ENCODE measurements at places on chromosomes 5 and 9.
A peak's percentile ranks its signal among the peaks of the same experiment; 100 is the strongest.

GRCh38 chr5:9865574-9865973 lies 235.4 kb upstream of the TAS2R1 start:
- DNase-seq = no peak

GRCh38 chr5:126104951-126105350 lies 318.3 kb upstream of the GRAMD2B start:
- no peak for DNase-seq

GRCh38 chr5:116980581-116980980 lies 406.0 kb upstream of the SEMA6A start:
- DNase-seq = no peak

DNA sequence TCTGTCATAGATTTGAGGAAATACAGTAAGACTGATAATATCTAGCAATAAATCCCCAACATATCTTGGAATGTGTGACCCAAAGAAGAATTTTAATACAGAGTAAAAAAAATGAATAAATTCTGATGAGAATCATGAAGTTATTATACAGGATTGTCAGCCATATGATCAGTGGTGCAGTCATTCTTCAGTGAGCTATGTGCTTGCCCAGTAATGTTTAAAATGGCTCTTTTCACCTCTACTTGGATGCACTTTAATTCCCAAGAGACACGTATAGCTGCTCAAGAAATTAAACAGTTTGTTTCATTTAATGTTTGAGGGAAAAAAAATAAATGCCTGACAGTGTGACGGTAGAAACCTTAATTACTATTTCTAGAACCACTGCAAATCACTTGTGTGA lies 215.3 kb upstream of the FAM174A start:
- DNase-seq = no peak

GRCh38 chr9:129209109-129209508 lies 31.0 kb upstream of the IER5L start:
- no peak for DNase-seq

GRCh38 chr5:168404365-168404764 lies 81.9 kb upstream of the RARS1 start:
- no peak for DNase-seq

GRCh38 chr5:124905256-124906130 lies 159.1 kb upstream of the ZNF608 start:
- DNase-seq = no peak

DNA sequence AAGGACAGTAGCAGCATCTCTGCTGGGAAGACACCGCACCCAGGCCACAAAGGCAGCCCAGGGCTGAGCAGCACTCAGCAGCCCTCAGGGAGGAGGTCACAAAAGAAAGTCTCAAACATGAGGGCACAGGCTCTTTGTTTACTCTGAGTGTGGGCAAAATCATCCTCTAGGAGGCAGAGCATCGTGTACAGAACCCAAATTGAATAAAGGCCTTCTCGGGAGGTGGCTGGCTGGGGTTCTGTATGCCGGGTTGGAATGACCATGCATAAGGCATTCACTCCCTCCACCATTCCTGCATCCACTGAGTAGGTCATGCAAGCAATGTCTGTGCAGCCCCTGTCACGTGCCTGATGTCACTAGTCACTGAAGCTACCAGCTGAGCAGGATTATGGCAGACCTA lies 412.8 kb downstream of the SPOCK1 start:
- no peak for DNase-seq

- DNase-seq = no peak
These were observed 17.4 kb downstream of the EGR1 start for GRCh38 chr5:138482638-138483037.

DNA sequence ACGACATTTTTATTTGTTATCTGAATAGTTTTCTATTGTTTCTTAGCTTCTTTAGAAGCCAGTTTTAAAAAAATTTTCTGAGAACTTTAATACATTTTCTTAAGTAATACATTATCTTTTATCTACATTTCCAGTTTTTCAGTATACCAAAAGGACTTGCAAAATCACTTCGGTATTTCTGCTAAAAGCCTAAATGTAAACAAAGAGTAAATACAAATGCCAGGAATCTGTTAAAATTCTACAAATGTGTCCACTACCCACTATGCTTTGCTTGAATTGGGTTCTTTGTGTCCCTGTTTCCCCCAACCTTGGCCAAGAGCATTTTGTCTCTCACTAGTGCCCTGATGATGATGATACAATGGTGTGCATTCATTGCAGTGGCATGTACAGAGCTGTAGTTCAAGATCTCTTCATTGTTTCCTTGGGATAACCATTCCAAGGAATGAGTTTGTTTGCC lies 611.2 kb downstream of the NR2F1-AS1 start:
- no peak for DNase-seq

GRCh38 chr5:168654211-168654721 lies 75.1 kb upstream of the PANK3 start:
- DNase-seq = no peak

DNA sequence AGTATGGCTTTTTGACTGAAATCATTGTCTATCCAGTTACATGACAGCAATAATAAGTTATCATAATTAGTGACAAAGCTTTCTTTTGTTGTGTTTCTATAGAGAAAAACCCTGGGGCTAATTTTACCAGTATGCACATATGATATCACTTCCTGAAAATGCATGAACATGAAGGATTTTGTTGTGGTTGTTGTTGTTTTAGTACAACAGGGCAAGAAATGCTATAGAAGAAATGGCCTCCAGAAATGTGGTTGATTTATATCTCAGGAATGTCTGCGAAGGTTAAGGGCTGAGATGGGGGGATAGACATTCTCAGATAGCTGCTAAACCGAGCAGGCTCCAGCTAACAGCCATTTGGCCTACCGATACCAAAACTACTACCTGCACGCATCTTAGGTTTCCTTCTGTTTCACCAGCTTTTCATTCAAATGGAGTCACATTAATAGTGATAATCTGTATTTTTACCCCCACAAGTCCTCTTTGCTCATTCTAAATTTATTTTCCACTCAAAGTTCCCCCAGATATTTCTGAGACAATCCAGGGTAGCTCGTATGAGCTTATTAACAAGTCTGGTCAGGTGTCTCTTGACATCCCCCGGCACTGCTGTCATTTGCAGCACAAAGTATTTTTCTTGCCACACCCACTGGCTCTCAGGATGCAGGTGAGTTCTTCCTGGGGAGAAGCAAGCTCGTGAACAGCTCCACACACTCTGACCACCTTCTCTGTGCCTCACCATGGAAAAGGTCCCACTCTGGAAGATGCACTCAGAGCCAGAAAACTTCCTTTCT lies 232.4 kb upstream of the GAS1 start:
- no peak for DNase-seq

DNA sequence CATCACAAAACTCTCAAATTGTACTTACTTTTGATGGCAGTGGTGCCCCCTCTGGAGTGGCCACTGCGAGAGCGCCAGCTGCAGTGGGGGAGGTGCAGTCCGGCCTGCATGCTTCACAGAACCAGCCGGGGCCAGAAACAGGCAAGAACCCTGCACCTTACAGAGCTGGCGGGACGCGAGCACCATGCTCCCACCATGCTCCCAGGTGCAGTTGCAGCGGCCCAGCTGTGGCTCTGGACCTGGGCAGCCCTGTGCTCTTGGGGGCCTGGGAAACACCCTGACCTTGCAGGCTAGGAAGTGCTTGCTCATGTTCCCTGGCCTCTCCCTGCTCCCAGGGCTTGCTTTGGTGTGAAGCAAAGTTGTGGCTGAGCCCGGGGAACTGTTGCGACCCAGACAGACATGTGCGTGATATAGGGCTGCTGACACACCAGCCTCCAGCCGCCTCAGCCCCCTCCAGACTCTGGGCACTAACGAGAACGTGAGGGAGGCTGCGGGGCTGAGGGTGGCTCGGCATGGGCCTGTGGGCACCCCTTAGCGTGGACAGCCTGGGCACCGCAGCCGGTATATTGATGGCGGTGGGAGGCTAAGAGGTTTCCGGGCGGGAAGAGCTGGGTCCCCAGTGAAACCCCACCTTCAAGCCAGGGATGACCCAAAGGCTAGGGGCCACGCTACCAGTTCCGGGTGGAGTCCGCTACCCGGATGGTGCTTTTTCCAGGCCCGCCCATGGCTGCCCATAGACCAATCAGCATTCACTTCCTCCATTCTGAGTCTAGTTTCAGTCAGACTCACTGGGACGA lies 1809.9 kb upstream of the ACO1 start:
- no peak for DNase-seq

- DNase-seq = no peak
These were observed 41.9 kb downstream of the NEK6 start for GRCh38 chr9:124299515-124300090.

DNA sequence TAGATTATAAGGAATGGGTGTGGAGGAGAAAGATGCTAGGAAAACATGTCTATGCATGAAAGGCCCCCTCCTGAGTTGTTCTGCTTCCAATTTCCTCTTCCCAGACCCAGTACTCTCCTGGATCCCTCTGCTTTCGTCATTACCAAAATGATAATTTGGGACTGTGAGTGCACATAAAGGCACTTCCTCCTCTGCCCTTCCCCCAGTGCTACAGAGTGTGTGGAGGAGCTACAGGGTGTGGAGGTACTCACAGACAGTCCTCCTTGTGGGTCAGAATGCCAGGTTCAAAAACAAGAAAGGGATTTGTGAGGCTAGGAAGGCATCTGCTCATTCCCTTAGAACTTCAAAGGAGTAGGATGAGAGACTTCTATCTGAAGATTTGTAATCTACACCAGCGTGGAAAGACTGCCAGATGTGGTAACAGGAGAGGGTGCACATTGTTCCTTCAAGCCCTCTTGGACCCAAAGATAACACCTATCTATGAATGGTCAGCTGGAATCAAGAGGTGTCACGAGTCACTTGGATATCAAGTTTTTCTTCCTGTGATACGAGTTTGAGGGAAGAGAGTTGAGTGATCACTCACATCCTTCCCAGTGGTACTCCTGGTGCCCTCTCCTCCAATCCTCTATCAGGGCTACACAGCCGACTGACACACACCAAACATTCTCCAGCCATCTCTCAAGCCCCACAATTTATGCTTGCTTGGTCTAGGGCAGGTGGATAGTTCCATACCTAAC lies 201.1 kb downstream of the EPB41L4A start:
- no peak for DNase-seq

GRCh38 chr5:138884094-138884493 lies 9.0 kb upstream of the LRRTM2 start:
- DNase-seq = no peak

- DNase-seq = no peak
These were observed 71.3 kb downstream of the PSAT1 start for GRCh38 chr9:78368236-78368635.

DNA sequence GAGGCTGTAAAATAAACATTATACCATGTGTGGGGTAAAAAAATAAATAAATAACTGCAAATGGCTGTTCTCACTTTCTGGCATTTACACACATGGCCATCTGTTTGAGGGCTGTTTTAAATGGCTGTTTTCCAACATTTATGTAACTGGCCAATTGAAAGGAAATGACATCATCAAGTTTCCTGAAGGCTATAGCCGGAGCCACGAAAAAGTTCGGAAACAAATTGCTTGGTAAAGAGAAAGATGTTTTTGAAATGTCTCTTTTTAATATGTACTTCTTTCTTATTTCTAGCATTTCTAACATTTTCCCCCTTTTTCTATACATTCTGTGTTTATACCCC lies 95.4 kb upstream of the DAB2 start:
- no peak for DNase-seq

- no peak for DNase-seq
These were observed 634.9 kb upstream of the SEMA6A start for GRCh38 chr5:117209479-117209878.

DNA sequence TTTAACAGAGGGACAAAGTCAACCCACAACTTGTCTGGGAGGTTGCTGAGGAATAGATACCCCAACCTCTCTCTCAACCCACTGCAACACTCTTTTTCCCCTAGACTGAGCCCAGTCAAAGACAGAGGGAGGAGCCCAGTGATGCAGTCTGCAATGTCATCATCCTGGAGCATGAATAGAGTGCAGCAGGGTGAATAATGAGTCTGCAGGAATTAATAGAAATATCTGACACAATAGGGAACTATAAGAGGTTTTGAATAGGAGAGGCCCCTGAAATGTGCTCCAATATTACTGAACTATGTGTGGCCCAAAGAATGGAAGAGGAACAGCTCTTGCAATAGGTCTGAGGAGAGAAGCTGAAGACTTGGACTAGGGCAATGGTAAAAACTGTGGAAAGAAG lies 59.1 kb downstream of the PDCD1LG2 start:
- no peak for DNase-seq

GRCh38 chr5:56170557-56170956 lies 62.6 kb downstream of the ANKRD55 start:
- no peak for DNase-seq

- DNase-seq = no peak
These were observed 19.9 kb downstream of the CDKN2A start for GRCh38 chr9:21974343-21974721.

- DNase-seq = peak; percentile 37
These were observed 1.0 kb upstream of the TSC1 start for GRCh38 chr9:132945186-132946130.

DNA sequence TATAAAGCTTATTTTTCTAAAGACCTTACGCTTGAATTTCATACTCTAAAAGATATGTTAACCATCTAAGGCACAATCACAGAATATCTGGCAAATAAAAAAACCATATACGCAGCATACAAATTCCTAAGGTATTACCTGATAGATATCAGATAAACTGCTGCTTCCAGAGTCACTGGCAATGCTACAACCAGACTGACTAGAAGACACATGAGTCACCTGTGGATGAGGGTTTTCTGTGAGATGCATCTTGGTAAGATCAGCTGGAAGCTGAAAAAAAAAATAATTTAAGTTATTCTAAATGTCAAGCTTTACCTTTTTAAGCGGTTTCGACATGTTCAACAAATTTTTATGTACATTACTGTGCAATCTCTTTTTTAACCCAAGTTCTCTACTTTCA lies 113.8 kb downstream of the RAPGEF6 start:
- no peak for DNase-seq

DNA sequence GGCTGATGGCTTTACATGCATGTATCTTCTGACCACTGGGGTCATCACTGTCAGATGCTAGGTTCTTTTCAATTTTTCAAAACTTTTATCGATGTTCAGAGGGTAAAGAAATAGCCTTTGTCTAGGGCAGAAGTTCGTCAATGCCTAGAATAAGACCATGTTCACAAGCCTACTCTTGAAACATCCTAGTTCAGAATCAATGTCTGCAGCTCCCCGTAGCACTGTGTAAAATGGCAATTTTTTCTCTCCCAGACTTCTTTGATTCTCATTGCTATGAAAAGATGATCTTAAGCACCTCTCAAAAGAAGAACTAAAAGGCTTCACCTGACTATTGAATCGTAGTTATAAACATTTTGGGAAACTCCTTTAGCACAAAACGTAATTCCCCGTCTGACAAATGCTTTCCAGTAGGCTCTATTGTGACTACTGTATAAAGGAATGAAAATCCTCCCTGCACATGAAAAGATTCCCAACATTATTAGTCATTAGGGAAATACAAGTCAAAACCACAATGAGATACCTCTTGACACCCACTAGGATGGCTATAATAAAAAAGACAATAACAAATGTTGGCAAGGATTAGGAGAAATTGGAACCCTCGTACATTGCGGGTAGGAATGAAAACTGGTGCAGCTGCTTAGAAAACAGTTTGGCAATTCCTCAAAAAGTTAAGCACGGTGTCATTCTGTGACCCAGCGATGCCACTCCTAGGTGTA lies 263.5 kb downstream of the ARHGAP26 start:
- DNase-seq = no peak

All from frontal cortex (tissue), 4 donors.